Stimulated activated CD8-positive, alpha-beta memory T cell treated with anti-CD3 and anti-CD28 coated beads, Interleukin-4, amount 100 ng/mL, for 1 hour (primary cell): ENCODE measurements at places on chromosomes 5 and 9.

DNA sequence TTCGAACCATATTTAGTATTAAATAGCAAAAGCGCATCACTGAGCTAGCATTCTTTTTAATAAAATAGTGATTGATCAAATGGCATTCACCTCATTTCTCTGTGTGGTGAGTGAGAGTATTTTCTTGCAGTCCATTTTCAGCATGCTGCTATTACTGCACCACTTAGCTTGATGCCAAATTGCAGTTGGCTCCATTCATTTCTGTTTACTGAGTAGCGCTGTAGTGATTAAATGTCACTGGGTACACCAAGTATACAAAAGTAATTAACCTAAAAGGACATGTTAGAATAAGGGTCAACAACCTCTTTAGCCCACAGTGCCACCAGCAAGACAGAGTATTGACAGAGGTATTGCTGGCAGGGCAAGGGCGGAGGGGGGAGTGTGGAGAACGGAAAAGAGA, 122.0 kb downstream of the TLE4 start:
- DNase-seq: no peak

GRCh38 chr9:135971892-135972291, 10.7 kb upstream of the UBAC1 start:
- DNase-seq: no peak

DNA sequence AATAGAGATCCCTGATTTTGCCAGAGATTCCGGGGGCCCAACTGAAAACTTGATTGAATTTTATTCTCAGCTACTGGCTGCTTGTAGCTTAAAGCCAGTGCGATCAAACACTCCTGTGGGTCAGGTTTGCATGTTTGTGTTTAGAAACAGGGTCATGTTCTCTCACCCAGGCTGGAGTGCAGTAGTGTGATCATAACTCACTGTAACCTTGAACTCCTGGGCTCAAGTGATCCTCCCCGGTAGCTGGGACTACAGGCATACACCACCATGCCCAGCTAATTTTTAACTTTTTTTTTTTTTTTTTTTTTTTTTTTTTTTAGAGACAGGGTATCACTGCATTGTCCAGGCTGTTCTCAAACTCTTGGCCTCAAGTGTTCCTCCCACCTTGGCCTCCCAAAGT, 66.6 kb downstream of the LRRC70 start:
- DNase-seq: no peak

DNA sequence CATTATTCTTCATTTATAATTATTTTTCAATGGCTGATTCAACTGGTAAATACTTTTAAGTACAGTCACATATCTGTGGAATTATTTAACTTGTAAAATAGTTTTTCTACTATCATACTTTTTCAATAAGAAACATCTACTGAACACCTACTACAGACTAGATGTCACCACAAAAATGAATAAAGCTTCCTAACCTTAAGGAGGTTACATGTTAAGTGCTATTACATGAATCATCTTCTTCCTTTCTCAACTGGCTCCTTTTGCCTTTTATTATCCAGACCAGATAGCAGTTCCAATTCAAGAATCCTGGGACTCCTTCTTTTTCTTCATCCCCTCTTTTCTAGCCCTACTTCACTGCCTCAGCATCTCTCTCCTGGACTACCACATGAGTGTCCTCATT, 4.7 kb downstream of the PGGT1B start:
- DNase-seq: no peak

DNA sequence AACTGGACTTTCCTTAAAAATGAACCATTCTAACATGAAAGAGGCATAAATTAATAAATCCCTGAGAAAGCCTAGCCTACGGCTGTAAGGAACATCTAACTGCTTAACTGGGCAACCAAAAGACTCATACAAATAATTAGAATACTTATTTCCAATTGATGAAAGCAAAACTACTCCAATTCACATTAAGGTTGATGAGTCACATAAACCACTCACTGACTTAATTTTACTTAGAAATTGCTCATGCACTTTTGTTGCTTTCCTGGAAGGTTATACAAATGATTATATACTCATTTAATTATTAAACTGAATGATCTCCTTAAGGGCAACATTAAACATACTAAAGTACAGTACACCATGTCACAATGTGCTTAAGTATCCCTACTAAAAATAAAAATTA, 101.9 kb downstream of the NFIB start:
- DNase-seq: no peak
